Fibroblast of skin of left biceps (primary cell): ENCODE measurements at places on chromosomes 1 and 21.

GRCh38 chr1:71001624-71002023, 46.0 kb downstream of the PTGER3 start:
- DNase-seq, result no peak

DNA sequence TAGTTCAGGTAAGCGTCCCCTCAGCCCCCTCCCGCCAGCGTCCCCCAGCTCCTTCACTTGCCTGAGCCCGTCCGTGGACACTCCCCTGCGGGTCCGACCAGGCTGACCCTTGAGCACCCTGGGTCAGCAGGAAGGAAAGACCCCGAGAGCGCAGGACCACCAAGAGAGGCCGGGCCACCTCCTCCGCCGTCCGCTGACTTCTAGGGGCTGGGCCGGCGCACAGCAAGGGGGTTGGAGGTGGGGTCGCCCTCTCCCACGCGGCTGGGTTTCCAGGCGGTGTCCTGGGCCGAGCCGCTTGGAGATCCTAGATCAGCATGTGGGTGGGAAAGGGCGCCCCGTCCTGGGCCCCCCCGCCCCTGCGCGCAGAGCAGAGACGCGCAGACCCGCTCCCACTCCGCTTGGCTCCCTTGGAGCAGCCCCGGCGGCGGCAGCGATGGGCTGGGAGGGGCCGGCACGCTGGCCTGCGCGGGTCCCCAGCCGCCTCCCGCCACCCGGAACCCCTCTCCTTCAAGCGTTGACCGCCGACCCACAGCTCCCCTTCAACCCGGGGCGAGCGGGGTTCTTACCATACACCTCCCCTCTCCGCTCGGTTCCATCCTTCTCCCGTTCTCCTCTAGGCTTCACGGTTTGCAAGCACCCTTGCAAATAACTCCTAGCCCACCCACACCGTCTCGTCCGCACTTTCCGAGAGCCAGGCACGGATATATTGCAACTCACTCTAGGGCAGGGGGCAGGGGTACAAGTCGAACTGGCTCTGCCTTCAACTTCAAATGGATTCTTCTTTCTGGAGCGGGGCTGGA, 7.5 kb downstream of the KNCN start:
- no peak for DNase-seq

DNA sequence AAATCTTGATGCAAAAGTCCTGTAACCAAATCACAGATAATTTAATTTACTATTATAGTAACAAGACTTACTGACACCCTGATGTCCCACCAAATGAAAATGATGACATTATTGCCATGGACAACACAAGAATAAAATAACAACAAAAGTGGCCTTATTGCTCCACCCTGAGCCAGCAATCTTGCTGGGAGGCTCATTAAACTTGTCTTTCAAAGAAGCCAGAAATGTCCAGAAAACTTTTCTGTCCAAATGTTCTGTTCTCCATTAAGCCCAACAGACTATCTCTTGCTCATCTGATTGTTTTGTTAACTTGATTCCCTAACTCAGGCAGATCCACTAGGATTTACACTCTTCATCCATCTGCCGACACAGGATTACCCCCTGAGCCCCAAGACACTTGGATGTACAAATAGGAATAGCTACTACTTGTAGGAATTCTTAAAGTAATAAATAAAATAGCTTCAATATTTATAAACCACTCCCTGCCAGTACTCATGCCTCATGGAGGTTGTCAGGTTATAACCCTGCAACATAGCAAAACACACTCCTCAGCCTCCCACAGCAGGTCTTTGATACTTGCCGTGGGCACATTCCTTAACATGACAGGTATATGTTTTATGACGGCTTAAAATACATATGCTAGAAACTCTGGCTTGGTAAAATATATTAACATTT, 84.9 kb downstream of the PTPN14 start:
- DNase-seq, result no peak

- no peak for DNase-seq
Measured at GRCh38 chr1:98556521-98557158, 104.9 kb upstream of the SNX7 start.

GRCh38 chr1:226606311-226607267, 58.0 kb downstream of the STUM start:
- no peak for DNase-seq

DNA sequence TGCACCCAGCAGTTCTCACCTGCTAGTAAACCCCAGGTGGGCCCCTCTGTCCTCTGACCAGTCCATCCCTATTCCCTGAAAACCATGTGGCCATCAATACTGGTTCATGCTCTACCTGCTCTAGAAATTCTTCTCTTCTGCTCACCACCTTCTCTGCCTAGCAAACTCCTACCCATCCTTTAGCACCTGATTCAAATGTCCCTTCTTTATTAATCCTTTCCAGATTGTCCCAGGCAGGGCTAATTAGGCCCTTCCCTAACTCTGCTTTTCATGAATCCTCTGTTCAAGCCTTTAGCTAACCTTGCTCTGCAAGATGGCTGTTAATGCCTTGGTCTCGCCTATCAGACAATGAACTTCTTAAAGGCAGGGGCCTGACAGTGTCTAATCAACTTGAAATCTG, 62.1 kb upstream of the TRABD2B start:
- DNase-seq, result no peak
